Fibroblast of villous mesenchyme (primary cell): ENCODE measurements at places on chromosomes 3 and 15.

GRCh38 chr3:126128504-126129397 is 44.8 kb upstream of the SLC41A3 start:
- DNase-seq, result no peak

DNA sequence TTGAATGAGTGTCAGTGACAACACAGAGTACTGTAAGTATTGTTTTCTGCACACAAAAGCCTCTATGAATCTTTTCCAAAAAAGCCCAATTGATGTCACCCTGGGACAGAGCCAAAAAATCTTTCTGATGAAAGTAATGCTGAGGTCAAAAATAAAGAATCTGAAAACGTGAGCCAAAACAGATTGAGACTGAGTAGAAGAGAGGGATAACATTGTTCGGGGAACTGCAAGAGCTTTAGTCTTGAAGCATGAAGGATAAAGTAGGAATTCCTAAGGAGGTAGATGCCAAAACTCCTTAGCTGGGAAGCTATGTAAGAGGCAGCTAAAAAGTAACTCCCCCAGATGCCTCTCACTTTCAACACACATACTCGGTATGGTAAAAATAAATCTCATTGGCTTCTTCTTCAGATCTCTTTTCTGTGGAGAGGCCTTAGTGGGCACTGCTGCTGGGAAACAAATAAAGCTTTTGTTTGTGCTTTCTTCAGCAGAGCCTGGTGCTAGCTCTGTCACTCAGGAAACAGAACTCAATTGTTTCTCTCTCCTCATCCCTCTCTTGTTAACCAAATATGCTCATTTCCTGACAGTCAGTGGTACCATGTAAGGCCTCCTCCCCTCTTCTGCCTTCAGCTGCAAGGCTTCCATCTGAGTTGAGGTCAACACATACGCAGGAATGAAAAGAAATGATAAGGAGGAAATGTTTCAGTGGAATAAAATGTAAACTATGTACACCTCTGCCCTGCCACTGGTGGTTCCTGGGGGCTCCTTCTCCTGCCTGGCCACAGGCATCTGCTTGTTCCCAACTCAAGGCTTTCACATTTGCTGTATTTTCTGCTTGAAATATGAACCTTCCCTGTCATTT is 58.1 kb downstream of the CD200 start:
- DNase-seq, result peak; percentile 92

- DNase-seq, result peak; percentile 92
These were observed 256.5 kb upstream of the NECTIN3 start for GRCh38 chr3:110815008-110815583.

- no peak for DNase-seq
These were observed 17.0 kb downstream of the PCYT1A start for GRCh38 chr3:196270499-196270898.

GRCh38 chr15:66232267-66232625 is 21.3 kb downstream of the MEGF11 start:
- no peak for DNase-seq

- DNase-seq, result no peak
These were observed 4.4 kb upstream of the MUSTN1 start for GRCh38 chr3:52839268-52839575.

- peak; percentile 85 for DNase-seq
These were observed 68.5 kb downstream of the TMCO5A start for GRCh38 chr15:38002883-38003477.

DNA sequence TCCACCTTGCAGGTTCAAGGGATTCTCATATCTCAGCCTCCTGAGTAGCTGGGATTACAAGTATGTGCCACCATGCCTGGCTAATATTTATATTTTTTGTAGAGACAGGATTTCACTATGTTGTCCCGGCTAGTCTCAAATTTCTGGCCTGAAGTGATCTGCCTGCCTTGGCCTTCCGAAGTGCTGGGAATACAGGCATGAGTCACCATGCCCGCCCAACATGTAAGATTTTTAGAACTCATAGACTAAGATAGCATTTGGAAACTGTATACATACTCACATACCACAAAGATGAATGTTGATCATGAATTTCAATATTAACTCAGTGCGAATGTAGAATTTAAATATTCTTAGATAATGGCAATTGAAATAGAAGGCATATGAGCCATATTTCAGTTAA is 718.9 kb downstream of the NLGN1 start:
- DNase-seq, result no peak

- peak; percentile 93 for DNase-seq
These were observed 18.3 kb downstream of the TMED3 start for GRCh38 chr15:79329171-79329611.

GRCh38 chr3:57184526-57184925 is 15.3 kb downstream of the HESX1 start:
- peak; percentile 18 for DNase-seq

GRCh38 chr15:47577461-47577860 is 139.8 kb upstream of the SEMA6D start:
- no peak for DNase-seq
